Activated CD8-positive, alpha-beta memory T cell treated with anti-CD3 and anti-CD28 coated beads for 24 hours (primary cell): ENCODE measurements at places on chromosomes 2 and 18.

- no peak for DNase-seq
Measured at GRCh38 chr18:61635901-61636528, 256.8 kb downstream of the RNF152 start.

- no peak for DNase-seq
Measured at GRCh38 chr2:10467401-10467800, 19.3 kb upstream of the ODC1 start.

- no peak for DNase-seq
Measured at GRCh38 chr2:43146083-43146482, 80.3 kb downstream of the ZFP36L2 start.

DNA sequence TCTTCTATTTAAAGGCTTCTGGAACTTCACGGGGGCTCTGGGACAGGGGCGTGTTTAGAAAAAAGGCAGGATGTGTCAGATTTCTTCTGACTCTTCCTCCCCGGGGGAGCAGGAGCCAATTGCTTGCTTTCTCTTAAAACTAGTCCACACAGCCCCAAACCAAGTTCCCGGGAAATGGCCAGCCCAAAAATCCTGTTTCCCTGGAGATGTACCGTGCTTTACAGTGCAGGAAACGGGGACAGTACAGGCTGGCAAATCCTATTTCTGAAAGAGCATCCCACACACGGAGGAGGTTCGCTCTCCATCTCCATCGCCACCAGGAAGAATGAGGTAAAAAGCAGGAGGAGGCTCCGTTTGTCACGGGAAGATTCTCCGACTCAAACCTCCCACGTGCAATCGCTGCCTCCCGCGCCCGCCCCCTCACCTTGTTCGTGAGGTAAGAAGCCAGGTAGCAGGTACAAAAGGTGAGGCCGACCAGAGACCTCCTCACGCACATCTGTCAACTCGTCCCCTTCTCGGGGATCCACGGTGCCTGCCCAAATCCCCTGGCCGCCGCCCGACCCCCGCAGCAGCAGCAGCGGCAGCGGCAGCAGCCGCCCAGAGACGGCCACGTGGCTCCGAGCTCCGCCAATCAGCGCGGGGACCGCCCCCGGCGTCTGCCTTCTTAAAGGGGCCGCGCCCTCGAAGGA, 15.6 kb upstream of the RIOK3 start:
- peak; percentile 89 for DNase-seq

- no peak for DNase-seq
Measured at GRCh38 chr2:88160517-88160916, 9.6 kb upstream of the THNSL2 start.

DNA sequence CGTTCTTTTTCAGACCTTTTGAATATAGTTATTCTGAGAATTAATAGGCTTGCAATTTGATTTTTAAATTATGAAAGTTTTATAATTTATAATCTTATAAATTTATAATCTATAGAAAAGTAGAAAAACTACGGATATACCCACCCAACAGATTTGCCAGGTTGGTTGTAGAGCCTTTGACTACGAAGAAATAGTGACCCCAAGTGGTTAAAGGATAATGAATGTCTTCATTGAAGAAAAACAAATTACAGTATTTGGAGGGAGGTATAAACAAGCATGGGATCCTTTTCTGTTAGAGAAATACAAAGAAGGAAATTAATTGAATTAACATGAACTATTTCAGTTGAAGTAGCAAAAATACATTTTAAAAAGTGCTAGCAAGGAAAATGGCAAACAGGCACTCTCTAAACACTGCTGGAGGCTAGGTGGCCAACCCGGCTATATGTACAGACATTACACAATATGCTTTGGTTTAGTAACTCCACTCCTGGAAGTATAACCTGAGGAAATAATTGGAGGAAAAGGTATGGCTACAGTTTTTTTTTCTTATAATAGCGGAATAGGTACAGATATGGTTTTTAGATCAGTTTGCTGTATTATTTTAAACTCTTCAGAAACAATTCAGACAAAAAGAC, 110.9 kb downstream of the MIB1 start:
- DNase-seq = no peak

- DNase-seq = no peak
Measured at GRCh38 chr2:226622484-226622883, 177.1 kb downstream of the IRS1 start.

DNA sequence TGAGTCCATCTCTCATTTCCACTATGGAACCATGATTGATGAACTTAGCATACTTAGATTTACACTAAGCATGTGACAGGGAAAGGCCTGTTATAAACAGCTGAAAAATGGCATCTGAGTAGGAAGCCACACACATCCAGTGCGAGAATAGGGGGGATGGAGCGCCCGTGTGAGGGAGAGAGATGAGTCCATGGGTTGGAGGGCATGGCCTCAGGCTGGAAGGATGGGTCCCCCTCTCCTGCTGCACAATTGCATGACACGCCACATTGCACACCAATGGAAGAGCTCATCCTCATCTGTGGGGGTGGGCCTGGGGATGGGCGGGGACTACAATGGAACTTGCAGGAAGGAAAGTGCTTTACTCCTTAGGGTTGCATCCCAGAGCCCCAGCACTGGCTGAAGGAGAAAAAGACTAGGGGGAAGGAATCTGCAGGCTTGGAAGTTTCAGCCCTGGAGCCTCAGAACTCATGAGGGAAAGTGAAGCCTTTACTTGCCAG, 46.4 kb upstream of the CXCR4 start:
- no peak for DNase-seq

DNA sequence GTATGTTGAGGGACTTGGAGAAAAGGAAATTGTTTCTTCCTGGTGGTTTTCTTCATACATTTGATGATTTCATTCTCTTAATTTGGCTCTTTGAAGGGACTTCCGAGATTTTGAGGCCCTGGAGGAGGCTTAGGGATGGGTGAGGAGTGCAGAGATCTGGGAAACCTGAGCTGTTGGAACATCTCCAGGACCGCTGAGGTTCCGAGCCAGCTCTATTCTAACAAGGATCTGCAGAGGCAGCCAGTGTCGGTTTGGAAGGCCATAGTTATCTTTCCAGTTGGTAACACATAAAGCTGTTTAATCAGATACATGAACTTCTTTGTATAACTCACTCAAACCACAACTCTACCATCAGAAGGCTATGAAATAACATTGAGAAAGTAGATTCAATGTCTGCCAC, 70.3 kb upstream of the UPP2 start:
- no peak for DNase-seq

DNA sequence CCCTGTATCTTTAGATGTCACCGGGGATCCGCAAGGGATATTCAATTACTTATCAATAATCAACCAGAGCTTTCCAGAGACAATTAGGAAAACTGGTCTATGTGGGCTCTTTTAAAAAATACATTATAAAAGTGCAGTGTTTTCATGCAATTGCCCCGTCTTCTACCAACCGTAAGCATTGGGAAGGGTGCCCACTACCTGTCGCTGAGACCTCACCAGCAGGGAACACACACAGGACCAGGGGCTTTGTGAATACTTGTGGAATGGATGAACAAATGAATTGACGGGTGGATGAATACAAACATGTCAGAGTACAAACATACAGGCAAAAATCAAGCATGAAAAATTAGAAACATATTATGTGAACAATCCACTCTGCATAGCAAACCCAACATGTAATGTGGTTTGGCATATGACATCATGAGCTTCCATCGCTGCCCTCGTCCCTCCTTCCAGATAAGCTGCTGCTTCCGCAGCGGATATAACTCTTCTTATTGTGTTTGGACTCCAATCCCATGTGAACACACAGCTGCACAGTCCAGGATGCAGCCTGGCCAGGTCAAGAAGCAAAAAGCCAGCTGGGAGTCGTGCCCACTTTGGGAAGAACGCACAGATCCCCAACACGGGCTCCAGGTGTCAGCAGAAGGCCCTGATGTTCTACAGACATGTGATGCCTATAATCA, 5.3 kb downstream of the FHL2 start:
- no peak for DNase-seq
